ENCODE measurements at places on chromosomes 12 and 14. TPM values are rescaled to one million over a fixed set of nuclear protein-coding genes. Genes with fewer than 3 reads are reported as not detected.
A peak's percentile ranks its signal among the peaks of the same experiment; 100 is the strongest.

The KITLG gene
- 5.1 TPM for total RNA-seq

DNA sequence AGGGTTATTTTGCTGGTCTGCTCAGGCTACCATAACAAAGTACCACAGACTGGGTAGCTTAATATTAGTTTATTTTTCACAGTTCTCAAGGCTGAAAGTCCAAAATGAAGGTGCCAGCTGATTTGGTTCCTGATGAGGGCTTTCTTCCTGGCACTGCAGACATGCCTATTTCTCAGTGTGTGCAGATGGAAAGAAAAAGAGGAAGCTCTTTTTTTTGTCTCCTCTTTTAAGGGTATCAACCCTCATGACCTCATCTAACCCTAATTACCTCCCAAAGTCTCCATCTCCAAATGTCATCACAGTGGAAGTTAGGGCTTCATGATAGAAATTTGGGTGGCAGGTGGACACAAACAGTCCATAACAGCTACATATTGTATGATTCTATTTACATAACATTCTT, 25.0 kb upstream of the POLR3B start:
- no peaks in the 10 kb centered on the region for H3K27me3 ChIP-seq
- H3K4me1 ChIP-seq = peaks cover 54% of the 10 kb centered on the region
- peaks cover 20% of the 10 kb centered on the region for H3K36me3 ChIP-seq
- DNase-seq = no peak
- no peak overlapping the region for H3K4me3 ChIP-seq

The PLEKHD1 gene
- total RNA-seq = not detected

- H3K36me3 ChIP-seq = no peaks in the 10 kb centered on the region
- peak overlapping the region; percentile 8 for H3K4me3 ChIP-seq
- peaks cover 74% of the 10 kb centered on the region for H3K4me1 ChIP-seq
- no peaks in the 10 kb centered on the region for H3K27me3 ChIP-seq
- peak; percentile 93 for DNase-seq
Measured at GRCh38 chr12:124509676-124510300, 57.6 kb downstream of the NCOR2 start.

The MFAP5 gene
- total RNA-seq = 40.4 TPM

DNA sequence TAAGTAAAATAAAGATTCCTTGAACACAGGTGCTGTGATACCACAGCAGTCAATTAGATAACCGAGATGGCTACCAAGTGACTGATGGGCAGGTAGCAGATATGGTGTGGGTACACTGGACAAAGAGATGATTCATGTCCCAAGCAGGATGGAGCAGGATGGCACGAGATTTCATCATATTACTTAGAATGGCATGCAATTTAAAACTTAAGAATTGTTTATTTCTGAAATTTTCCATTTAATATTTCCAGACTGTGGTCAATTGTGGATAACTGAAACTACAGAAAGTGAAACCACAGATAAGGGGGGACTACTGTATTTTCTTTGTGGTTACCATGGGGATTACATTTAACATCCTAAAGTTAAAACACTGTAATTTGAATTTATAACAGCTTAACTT, 7.5 kb upstream of the ZFP36L1 start:
- DNase-seq = no peak
- H3K27me3 ChIP-seq = no peaks in the 10 kb centered on the region
- H3K27ac ChIP-seq = no peak overlapping the region
- H3K36me3 ChIP-seq = no peaks in the 10 kb centered on the region

DNA sequence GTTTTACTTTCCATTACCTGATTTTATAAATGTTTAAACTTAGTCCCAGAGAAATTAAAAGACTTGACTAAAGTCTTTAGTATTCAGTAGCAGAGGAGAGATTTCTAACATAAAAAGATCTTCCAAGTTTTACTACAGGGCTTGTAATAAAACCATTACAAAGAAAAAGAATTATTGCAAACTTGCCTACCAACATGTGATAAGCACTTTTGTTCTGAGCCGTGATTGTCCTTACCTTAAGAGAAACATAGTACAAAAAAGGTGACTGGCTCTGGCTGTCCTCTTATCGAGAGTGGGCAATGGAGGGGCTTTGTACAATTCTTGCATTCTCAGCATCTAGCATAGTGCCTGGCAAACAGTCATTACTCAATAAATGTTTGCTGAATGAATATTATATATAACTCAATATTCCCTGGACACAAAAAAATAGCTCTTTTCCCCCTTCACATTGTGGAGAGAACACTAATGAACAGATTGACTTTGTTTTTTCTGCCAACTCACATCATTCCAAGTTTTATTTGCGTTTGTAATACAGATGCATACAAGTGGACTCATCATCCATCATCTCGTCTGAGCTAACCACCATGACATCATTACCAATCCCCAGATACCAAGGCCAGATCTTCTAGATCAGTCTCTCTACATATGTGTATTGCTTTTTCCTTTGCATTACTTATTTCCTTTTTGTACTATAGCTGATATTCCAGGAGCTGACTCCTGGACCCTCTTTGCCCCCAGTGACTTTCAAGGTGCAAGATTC, 192.8 kb upstream of the EEA1 start:
- DNase-seq = no peak
- peaks cover 14% of the 10 kb centered on the region for H3K4me1 ChIP-seq

DNA sequence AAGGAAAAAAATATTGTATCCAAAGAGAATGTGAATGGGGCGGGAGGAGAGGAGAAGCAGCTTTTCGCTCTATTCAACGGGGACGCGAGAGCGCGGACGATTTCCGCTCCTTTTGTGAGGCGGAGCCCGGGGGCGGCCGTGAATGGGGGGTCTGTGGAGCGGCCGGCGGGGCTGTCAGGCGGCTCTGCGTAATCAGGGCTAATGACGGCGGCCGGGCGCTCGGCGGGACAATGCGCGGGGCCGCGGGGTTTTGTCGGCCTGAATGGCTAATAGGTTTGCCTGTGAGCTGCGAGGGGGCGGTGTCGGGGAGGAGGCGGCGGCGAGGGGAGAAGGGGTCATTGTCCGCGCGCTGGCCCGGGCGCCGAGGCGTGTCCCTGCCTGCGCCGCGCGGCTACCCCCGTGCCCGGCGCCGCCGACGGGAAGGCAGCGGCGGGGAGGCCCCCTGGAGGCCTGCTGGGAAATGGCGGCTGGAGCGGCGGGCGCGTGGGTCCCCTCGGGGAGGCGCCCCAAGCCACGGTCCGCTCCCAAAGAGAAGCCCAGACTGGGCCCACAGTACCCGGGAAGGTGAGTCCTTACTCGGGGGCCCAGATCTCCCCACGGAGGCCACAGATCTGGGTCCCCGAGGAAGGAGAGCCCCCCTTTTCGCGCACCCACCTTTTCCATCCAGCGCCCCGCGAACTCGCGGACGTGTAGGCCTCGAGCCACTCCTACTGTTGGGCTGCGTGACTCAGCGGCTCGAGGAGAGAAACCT, 6.0 kb downstream of the SIX6 start:
- no peaks in the 10 kb centered on the region for H3K36me3 ChIP-seq
- peak overlapping the region; percentile 74 for H3K27ac ChIP-seq
- peak overlapping the region; percentile 60 for H3K4me3 ChIP-seq

DNA sequence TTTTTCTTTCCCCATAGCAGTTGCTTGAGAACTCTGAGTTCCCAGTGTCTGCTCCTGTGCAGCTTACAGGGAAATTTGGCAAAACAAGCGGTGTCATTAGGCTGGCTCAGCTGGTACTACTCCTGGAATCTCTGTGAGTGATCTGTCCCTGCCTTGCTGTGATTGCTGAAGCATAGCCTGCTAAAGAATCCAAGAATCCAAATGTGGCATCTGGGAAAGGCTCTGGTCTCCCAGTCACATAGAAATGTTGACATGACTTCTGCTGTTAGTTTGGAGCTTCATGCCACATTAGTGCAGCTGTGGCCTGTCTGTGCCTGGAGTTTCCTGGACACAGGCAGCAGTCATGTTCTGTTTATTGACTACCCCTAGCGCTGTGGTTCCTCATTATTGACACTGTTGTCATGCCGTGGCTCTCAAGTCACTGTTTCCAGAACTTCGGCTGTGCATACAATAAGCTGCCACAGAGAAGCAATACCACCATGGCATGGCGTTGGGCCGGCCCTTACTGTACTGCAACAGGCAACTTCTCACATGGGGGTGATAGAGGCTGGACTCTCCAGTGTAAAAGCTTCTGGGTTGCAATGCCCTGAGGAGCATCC, 166.8 kb downstream of the MYRFL start:
- H3K4me3 ChIP-seq = no peak overlapping the region
- peaks cover 4% of the 10 kb centered on the region for H3K4me1 ChIP-seq
- H3K27ac ChIP-seq = no peak overlapping the region
- DNase-seq = no peak
- no peaks in the 10 kb centered on the region for H3K36me3 ChIP-seq

DNA sequence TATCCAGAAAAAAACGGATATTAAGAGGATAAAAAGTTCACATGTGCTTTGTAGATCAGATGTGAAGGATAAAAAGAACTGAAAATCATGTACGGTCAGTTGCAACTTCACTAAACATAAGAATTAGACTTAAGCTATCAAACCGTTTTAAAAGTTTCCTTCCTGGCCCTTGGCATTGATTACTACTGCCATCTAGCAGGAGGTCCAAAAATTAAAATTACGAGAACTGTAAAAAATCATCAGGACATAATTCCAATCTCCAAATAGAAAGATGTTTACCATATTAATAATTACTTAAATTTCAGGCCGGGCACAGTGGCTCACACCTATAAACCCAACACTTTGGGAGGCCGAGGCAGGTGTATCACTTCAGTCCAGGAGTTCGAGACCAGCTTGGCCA, 7.9 kb downstream of the WDR89 start:
- H3K27me3 ChIP-seq = no peaks in the 10 kb centered on the region
- DNase-seq = no peak
- no peak overlapping the region for H3K27ac ChIP-seq
- H3K36me3 ChIP-seq = no peaks in the 10 kb centered on the region

The AMDHD1 gene
- 3.5 TPM for total RNA-seq

Measured in gastrocnemius medialis (tissue), 4 donors.